ENCODE measurements at places on chromosomes 11 and 22.

- DNase-seq: no peak
Observed at GRCh38 chr11:122954455-122954854, 27.2 kb downstream of the BSX start.

GRCh38 chr22:46581538-46582244 is 38.5 kb upstream of the GRAMD4 start:
- no peak for DNase-seq

DNA sequence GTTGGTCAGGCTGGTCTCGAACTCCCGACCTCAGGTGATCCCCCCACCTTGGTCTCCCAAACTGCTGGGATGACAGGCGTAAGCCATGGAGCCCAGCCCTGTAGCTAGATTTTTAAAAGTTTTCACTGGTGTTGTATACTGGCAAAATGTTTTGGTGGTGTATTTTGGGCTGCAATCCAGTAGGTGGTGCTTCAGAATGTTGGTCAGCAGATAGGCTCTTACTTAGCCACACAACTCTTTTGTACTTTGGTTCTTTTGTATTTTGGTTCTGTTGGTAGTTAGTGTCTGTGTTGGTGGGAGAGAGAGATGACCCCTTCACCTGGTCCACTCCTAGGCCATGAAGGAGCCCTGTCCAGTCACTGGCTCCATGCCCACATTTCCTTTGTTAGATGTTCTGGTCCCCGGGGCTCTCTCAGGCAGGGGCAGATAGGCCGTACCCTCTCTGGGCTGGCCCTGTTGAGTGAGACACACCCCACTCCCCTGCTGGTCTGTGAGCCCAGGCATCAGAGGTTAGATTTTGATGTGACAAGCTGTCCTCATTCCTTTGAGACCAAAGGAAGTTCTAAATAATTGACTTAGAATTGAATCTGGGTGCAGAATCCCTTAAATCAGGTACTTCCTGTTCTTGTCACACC is 123.8 kb downstream of the DDX10 start:
- no peak for DNase-seq

- peak; percentile 26 for DNase-seq
Observed at GRCh38 chr11:31757260-31757835, 53.8 kb downstream of the PAX6 start.

- DNase-seq: peak; percentile 75
Observed at GRCh38 chr11:126348806-126349582, 6.5 kb upstream of the ST3GAL4 start.

GRCh38 chr22:46010207-46010867 is 33.4 kb upstream of the WNT7B start:
- DNase-seq: no peak

- no peak for DNase-seq
Observed at GRCh38 chr11:44256673-44257291, 53.2 kb downstream of the ALX4 start.

DNA sequence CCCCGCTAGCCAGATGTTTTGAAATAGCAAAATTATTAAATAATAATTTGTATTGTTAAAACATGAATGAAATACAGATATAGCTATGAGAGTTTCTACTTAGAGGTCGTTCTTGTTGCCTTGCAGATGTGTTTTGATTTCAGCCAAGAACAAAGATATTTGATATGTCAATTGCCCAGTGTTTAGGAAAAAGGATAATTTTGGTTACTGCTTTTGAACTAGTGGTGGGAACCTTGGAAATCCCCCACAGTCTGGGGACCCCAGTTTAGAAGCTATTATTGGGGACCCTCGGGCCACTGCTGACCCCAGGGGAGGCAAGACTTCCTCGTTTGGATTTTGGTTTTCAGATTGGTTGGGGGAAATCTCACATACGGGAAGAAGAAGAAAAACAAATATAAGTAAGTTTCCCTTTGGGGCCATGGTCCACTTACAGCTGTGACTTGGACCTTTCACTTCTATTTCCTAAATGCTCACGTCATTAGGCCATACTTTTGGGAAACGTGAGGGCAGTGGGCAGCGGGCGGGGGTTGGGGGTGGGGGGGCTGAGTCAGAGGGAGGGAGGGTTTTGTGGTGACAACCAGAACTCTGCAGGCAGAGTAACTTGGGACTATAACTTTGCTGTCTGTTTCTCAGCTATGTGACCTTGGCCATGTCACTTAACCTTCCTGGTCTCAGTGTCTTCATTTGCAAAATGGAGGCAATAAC is 37.0 kb downstream of the LDLRAD3 start:
- no peak for DNase-seq

DNA sequence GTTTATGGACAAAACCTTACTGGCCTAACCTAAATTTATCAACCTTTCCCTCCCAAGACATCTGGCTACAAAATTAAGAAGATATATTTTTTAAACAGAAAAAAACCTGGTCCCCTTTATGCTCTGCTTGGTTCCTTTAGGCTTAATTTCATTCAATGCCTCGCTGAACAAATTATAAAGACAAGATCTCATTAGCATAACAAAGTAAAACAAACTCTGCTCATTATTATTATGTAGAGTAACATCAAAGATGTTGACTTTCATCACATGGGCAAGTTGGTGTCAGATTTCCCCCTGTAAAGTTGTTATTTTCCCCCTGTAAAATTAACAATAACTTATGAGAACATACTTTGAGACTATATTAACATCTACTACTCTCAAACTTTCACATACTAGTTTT is 11.0 kb downstream of the RRAS2 start:
- no peak for DNase-seq

DNA sequence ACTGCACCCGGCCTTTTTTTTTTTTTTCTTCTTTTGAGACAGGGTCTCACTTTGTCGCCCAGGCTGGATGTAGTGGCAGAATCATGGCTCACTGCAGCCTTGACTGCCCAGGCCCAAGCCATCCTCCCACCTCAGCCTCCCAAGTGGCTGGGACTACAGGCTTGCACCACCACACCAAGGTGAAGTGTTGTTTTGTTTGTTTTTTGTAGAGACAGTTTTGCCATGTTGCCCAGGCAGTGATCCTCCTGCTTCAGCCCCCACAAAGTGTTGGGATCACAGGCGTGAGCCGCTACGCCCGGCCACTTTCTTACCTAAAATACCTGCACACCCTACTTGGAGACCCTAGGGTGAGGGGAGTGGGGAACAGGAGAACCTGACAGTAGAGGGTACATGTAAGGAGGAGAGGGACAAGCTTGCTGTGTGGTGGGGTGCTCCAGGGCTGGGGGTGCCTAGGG is 4.5 kb upstream of the AIFM3 start:
- DNase-seq: no peak

DNA sequence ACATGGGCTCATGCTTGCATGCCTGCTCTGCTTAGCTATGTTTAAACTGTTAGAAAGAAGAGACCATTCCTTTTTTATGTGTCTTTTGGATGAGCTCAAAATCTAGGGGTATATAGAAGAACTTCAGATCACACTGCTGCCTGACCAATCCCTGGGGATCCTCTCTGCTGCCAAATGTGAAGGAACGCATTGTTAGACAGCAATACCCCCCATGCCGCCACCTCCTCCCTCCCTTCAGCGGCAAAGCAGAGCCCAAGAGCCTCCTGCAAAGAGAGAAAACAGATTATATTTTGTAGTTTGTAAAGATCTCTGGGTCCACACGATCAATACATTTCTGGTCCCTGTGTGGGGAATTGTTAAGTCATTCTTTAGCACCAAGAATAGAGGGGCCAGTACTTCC is 677.6 kb downstream of the NTM start:
- DNase-seq: no peak

- DNase-seq: no peak
Observed at GRCh38 chr11:36270701-36271100, 18.5 kb downstream of the COMMD9 start.

- no peak for DNase-seq
Observed at GRCh38 chr22:47402876-47403525, 640.6 kb downstream of the TBC1D22A start.

DNA sequence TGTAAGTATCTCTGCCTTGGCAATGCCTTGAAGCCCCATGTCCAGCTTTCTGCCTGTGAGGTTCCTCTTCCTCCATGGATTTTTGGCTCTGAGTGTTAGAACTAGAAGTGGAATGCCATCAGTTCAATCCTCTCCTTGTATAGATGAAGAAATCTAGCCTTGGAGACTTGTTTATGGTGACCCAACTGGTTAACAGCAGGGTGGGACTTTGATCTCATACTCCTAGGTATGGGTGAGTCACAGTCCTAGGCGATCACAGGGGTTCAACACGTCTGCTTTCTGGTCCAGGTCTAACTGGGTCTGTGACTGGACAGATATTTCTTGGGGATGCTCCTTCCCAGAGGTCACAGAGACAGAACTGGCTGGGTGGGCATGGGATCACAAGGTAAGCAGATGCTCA is 9.2 kb upstream of the MTFP1 start:
- no peak for DNase-seq

DNA sequence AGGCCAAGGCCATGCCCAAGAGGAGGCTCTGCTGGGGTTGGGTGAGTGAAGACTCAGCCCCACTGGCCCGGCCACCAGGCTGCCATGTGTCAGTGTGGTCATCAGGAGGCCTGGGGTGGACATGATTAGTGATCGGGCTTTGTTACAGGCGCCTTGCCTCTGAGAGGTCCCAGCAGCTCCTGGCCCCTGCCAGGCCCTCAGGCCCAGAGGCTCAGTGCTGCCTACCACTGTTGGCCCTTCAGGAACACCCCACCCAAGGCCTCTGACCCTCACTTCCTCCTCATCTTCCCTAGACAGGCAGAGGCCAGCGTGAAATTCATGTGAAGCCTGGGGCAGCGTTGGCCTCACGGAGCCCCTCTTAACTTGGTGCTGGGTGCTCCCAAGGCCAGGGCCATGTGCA is 2.2 kb downstream of the MRPL23 start:
- DNase-seq: no peak

GRCh38 chr22:41841085-41841712 is 8.3 kb downstream of the SREBF2 start:
- no peak for DNase-seq

DNA sequence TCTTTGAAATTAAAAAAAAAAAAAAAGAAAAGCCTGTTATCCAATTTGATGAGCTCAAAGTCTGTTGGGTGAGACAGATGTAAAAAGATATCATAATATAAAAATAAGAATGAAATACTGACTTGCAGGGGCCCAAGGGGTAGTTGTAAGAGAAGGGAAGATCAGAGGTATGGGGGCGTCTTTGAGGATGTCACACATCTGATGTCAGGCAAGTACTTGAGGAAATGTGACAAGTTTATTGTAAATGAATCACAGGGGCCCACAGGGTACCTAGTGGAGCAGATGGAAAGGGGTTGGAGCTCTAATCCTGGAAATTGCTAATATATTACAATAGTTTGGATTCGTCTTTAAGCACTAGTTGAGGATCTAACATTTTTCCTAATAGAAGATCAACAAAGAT is 131.6 kb downstream of the MAML2 start:
- DNase-seq: no peak

DNA sequence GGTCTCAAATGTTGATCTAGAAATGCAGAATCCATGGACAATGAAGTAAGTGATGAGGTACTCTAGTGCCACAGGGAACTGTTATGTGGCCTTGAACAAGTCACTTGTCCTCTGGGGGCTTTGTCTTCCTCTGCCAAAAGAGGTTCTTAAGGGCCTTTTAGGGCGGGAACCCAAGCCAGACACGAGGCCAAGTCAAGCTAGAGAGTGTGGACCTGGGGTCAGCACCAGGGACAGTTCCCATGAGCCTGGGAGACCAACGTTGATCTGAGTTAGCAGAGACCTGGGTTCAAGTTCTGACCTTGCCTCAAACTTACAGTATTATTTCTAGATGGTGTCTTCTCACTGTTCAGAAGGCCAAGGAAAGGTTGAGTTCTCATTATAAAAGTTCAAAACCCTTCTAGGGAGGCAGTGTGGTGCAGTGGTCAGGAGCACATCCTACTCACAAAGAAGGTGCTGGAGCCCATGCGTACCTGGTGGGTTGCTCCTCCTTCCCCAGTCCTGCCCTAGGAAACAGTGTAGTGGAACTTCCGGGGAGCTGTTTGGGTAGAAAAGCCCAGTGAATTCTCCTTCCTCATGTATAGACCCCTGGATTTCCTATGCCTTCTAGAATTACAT is 121.5 kb downstream of the CHST1 start:
- no peak for DNase-seq

DNA sequence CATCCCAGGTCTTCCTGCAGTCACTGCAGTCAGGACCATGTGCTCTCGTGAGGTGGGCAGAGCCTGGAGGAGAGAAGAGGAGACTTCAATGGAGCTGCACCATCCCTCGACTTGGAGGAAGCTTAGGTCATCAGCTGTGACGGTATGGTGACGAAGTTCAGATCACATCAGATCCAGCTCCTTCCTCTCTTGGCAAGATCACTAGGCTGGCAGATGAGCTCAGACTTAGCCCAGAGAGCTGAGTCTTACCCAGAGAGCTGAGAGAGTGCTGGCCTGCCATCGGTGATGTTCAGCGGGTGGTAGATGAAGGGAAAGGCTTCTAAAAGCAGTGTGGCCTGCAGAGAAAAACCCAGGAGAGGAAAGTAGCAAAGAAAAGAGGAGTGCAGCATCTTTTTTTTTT is 1.8 kb upstream of the SLC15A3 start:
- no peak for DNase-seq
